ENCODE measurements at places on chromosomes 2 and 18.

GRCh38 chr2:27016801-27017325 is 15.9 kb upstream of the TMEM214 start:
- DNase-seq = peak; percentile 66

- no peak for DNase-seq
These were observed 36.3 kb upstream of the GREB1L start for GRCh38 chr18:21205695-21206094.

GRCh38 chr2:216989340-216990129 is 129.7 kb upstream of the TNP1 start:
- peak; percentile 43 for DNase-seq

DNA sequence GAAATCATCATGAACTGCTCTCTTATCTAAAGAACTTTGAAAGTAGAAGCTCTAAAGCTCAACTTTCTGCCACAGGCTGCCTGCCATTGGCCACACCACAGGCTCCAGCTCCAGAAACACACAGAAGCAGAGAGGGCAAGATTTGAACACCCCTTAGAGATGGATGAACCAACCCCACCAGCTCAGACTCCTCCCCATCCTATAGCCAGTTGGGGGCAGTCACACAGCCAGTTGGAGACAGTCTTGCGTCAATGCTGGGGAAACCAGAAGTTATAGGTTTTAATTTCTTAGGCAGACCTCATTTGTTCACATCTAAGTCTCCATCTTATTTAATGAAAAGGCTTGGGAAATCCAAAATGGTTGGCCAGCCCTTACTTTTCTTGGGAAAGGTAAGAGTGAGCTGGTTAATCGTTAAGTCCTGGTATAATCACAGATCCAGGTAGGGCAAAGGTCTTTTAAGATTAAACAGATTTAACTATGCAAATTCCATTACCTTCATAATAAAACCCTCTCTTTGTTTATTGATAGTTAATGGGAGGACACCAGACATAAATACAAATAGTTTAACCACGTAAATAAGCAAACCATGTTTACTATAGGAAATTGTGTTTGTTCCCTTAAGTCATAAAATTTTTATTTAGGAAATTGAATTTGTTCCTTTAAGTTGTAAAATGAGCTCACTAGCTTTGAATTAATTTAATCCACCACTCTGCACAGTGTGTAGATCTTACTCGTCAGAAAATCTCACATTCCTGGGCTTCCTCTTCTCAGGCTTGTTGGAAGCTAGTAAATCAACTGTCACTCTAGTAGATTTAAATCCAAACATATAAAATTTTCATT is 28.0 kb downstream of the MRO start:
- DNase-seq = no peak

DNA sequence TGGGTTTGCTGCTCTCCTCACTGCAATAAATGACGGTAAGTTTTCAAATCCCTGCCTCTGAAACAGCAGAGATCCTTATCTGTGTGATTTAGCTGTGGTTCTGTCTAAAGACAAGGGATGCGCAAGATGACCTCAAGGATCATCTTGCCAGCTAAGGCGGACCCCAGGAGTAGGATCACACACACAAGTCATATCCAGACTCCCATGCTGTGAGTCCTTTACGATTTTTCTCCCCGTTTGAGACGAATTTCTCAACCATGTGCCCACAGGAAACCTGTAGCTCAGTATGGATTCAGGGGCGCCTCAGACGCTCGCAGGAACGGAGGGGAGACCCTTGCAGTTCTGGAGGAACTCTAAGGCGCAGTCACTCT is 11.1 kb upstream of the DCTN1 start:
- DNase-seq = peak; percentile 21

DNA sequence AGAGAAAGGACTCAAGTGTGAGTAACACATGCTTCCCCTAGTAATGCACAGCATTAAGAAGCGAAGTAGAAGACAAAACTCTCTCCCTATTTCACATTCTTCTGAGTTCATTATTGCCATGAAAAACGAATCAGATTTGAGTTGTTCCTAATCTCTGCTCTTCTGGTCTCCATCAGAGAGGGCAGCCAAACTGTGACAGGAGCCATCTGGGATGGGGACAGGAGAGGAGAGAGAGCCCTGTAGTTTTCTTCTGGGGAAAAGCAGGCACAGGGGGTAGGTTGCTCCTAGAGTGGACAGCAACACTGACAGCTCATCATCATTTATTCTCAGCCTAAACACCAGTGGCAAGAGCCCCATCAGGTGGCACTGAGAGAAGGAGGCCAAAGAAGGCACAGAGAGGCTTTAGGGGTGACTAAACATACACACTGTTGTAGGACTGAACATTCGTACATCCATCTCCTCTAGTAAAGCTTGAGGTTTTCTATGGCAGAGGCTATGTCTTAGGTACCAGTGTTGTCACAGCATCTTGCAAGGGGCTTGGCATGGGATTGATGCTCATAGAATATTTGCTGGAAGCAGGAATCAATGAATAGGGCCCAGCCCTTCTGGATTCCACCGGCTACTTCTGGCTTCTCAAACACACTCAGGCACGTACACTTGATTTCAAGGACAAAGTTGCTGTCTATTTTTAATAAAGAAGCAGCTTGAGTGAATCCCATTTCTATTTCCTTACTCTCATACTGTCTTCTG is 33.1 kb downstream of the SLC8A1 start:
- DNase-seq = no peak

- peak; percentile 42 for DNase-seq
These were observed 270.8 kb downstream of the NYAP2 start for GRCh38 chr2:225670111-225670974.

GRCh38 chr2:69026691-69027459 is 13.9 kb downstream of the ANTXR1 start:
- DNase-seq = no peak

DNA sequence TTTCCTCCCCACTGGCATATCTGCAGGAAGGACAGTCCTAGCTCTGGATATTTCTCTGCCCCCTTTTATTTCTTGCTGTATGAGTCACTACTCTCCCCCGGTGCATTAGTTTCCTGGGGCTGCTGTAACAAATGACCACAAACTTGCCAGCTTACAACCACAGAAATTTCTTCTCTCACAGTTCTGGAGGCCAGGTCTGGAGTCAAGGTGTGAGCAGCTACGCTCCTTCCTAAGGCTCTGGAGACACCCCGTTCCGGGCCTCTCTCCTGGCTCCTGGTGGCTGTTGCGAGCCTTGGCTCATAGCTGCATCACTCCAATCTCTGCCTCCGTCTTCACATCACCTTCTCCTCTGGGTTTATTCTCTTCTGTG is 34.1 kb downstream of the PTPRM start:
- DNase-seq = peak; percentile 83

DNA sequence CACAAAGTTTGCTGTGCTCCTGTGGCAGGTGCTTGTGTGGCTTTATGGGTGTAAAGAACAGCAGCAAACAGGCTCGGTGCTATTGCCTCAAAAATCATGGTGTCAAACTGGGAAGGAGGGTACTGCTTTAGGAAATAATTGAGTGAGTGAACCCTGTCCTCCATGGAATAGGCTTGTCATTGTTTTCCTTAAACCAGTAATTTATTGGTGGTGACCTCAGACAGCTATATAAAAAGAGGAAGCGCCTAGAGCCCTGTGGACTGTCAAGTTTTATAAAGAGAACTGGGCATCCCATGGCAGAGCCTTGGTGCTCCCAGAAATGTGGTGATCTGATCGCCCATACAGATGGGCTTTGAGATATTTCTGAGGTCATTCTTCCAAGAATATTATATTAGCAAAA is 4.7 kb upstream of the CXCR4 start:
- DNase-seq = no peak

DNA sequence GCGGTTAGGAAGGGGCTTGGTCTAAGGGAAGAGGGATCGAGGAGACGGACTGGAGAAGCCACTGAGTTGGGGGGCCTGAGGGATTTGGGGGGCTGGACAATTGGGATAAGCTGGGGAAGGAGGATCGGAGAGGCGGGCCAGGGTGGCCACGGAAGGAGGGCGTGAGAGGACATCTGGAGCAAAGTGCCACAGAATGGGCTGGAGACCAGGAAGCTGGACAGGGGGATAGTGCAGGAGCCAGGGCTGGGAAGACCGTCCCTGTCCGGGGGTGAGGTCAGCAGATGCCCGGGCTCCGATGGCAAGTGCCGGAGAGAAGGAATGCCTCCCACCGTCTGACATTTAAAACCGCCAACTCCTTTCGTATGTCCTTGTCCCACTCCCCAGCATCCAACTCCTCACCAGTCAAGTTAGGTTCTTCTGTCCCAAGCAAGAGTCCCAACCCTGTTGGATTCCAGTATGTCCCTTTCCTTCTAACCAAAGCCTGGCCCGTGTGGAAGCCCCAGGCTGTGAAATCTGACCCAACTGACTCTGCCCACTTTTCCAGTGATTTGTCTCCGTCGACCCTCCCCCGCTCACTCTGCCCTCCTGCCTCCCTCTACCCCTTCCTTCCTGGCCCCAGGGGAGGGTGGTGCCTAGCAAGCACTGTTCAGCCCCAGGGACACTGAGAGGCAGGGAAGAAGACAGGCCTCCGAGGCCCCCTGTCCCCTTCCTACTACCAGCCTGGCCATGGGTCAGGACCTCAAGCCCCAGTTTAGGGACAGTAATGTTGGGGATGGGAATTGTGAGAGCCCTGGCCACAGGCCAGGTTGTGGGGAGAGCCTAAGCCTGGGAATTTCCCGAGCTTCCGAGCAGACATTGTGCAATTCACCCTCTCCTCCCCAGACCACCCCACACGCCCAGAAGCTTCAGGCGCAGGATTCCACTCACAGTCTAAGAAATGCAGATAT is 31.5 kb upstream of the TMBIM1 start:
- peak; percentile 52 for DNase-seq

- DNase-seq = no peak
These were observed 20.9 kb downstream of the ARMC9 start for GRCh38 chr2:231219289-231219688.

- no peak for DNase-seq
These were observed 153.2 kb upstream of the MYT1L start for GRCh38 chr2:2484301-2484700.

GRCh38 chr18:74897971-74898657 is 300.4 kb downstream of the ZNF407 start:
- DNase-seq = peak; percentile 71

DNA sequence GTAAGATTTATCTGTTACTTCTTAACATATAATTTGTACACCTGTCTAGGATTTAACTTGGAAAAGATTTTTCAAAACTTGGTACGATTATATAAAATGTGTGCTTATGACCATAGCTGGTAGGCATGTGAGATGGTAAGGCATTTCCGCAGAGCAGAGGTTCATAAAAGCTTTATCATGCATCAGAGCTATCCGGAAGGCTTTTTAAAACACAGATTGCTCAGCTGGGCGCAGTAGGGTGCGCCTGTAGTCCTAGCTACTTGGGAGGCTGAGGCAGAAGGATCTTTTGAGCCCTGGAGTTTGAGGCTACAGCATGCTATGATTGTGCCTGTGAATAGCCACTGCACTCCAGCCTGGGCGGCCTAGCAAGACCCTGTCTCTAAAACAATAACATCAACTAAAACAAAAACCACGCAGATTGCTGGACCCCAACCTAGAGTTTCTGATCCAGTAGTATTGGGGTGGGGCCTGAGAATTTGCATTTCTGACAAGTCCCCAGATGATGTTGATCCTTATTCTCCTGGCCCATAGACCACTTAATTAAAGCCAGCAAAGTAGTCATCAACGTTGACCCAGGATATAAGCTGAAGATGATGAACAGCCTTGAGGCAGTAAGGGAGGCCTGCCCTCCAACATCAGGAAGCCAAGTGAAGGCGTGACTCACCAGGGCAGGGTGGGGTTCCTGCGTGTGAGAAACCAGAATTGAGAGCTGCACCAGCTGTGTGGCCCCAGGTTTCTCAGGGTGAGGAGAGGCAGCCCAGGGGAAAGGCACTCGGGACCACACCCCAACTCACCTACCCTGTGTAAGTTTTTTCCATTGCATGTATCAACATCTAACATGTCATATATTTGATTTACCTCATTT is 21.6 kb upstream of the SLC20A1 start:
- peak; percentile 82 for DNase-seq

- no peak for DNase-seq
These were observed 120.2 kb downstream of the CD8B2 start for GRCh38 chr2:106607371-106607770.

DNA sequence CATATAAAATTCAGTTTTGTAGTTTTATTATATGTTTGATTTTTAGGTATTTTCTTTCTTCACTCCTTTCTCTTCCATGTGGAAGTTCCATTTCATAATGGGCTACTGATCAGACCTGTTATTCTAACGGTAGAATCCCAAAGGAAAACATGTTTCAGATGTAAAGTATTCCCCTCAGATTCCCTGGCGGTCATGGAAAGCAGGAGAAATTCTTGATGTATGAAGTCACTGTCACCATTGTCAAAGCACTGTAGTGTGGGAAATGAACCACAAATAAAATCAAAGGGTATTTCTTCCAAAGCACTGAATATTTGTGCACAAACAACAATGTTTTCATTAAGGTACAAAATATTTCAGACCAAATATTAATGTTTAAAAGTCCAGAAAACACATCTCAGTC is 237.3 kb upstream of the KLHL14 start:
- DNase-seq = peak; percentile 91

DNA sequence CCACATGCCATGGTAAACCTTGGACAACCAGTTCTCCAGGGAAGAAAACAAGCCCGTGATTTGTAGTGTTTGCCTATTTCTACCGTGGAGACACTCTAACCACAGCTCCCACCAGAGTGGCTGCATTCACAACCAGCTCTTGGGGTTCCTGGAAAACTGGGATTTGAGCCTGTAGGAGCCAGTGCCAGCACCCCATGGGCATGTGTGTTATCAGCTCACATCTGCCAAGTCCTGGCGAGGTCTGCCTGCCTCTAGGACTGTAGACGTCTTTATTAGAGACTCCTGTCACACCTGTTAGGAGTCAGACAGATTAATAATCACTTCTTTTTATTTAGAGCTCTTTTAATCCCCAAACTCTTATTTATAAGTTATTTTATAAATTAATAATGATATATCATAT is 41.0 kb downstream of the INPP5D start:
- no peak for DNase-seq

DNA sequence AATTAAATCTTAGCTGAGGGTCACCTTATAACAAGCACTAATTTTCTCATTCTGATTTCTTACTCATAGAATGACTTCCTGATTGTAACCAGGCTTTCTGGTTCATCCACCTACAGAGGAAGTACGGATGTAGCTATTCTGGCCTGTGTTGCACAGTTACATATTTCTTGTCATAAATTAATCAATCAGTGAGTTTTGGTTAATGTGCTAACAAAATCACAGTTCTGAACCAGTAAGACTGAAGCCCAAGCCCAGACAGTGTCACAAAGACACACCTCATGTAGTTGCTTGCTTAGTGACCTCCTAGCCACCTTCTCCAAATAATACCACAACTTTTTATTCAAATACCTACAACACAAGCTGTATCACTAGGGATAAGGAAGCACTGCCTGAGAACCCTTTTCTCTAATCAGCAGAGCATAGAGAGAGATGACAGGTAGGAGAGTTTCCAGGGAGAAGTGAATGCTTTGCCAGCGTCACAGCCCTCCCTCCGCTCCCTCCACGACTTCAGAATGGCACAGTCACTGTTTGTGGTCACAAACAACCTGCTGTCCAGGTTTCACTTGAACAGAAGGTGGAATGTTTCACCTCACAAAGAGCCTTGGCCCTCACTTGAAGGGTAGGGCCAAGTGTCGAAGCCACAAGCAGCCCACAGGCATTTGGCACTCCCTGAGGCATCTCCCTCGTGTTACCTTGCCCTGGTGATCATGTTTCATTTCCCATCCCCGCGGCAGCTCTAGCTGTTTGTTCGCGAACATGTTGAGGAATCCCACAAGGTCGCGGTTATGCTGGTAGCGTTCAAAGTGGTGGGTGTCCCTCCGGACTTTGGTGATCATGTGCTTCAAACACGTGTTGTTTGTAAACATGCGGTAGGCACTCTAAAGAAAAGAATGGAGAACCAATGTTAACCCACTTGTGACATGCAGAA is 120.8 kb upstream of the STK17B start:
- no peak for DNase-seq

GRCh38 chr2:189281201-189281600 is 101.6 kb upstream of the COL5A2 start:
- no peak for DNase-seq
